ENCODE measurements at places on chromosomes 4 and X.

- DNase-seq = no peak
Measured at GRCh38 chrX:15860921-15861320, 6.3 kb upstream of the AP1S2 start.

DNA sequence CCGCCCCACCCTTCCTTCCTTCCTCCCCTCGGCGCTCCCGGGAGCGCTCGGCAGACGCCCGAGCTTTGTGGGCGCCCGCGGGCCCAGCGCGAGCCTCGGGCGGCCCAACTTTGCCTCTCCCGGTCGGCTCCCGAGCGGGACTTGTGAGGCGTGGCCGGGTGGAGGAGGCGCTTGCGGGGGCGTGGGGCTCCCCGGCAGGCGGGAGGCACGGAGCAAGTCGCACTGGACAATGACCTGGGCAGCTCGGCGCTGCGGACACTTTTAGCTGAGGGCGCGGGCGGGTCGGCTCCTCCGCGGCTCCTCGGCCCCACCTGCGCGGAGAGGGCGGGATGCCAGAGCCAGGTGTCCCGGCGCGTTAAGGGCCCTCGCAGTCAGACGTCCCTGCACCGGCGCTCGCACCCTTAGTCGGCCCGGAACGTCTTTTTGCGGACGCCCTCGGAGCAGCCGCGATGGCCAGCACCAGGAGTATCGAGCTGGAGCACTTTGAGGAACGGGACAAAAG is 385 bp downstream of the DCLK2 start:
- no peak for DNase-seq

DNA sequence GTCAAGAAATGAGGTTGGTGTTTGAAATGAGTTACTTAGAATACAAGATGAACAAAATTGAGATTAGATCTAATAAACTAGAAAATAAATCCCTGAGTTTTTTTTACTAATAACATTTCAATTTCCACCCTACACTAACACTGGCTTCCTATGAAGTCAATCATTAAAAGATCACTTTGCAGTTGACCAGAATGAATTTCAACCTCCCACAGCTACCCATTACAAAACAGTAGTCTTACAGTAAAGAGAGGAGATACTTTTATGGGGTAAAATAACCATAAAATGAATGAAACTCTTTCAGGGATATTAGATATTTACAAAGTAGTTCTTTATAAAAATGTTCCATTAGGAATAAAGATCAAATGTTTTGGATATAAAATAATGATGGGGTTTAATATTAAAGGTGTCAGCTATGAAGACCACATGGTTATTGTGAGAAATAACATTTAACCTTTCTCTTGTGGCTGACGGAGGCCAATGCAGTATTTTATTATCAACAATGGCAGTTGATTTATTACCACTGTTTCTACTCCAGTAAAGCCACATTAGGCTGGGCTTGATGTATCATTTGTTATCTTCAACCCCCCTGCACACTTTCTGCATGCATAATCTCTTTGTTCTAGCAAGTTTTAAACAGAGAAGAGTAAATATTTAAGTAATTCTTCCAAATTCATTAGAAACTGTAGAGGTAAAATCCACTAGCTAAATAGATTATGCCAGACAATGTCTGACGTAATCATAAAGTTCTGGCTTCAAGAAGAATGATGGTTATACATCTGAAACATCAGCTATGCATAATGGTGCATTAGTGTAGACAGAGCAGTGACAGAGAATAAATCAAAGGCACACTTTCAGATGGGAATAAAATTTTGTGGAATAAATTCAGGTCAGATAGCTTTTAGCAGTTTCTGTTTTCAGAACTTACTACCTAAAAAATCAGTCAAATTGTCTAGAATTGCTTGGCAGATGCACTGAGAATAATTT is 516.6 kb downstream of the PCDH18 start:
- no peak for DNase-seq

DNA sequence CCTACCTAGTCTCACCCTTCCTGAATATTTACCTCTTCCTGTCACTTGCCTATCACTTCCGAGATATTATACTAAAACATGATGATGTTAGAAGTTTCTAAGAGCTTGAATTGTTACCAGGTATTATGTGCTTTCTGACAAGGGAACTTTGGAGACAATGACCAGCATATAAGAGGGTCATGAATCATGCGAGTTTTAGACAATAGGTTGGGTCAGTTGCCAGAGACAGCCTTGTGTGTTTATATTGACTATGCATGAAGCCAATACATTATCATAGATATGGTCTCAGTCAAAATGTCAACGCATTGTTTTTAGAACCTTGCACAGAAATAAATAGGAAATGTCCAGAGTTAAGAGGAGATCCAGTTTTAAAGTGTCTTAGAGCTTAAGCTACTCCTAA is 116.8 kb downstream of the KLHL4 start:
- no peak for DNase-seq

Data from stimulated activated CD4-positive, alpha-beta T cell treated with anti-CD3 and anti-CD28 coated beads, TNF-alpha, amount 100 ng/mL, for 24 hours (primary cell).